ENCODE measurements at places on chromosomes 7 and 10.

- no peak for DNase-seq
Observed at GRCh38 chr7:37141742-37142141, 306.9 kb downstream of the ELMO1 start.

DNA sequence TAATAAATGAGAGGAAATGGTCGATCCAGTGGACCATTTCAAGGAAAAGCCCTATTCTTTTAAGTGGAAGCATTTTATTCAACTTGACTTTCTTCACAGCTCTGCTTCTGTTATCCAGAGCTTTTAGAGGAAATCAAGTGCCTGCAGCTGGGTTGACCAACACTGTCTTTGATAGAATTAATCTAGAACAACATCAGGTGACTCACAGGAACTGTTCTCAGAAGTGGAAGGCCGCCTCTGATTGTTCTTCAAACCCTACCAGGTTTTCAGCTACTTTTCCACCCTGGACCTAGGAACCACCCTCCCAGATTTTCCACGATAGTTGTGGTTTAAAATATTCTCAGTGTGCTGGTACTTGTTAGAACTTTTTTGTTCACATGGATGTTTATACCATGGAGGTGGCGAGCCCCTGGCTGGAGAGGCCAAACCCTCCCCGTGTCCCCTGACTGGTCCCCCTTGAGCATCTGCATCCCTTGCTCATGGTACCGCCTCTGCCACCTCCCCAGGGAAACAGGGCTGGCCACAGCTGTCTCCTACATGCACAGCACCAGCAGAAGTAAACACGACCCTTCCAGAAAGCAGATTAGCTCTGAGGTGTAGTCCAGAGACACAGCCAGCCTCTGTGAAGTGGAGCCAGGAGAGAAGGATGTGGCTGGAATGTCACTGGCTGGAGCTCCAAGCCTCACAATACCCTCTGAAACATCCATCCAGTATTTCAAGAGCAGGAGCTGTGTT is 293.3 kb downstream of the USP6NL start:
- DNase-seq: no peak

DNA sequence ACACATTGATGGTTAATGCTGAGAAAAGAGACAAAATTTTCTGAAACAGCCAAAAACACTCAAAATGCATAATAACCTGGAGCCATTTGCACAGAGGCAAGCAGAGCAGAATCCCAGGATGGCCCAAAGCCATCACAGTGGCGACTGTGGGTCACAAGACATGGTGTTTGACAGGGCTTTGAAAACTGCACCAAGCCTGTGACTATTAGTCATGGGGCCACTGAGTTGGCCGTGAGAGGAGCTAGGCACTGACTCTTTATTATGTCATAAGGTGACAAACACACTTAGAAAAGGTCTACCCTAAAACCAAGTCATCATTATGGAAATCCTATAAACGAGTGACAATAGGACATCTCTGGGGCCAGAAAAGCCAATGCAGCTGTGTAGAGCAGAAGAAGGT is 23.9 kb downstream of the DRGX start:
- no peak for DNase-seq

DNA sequence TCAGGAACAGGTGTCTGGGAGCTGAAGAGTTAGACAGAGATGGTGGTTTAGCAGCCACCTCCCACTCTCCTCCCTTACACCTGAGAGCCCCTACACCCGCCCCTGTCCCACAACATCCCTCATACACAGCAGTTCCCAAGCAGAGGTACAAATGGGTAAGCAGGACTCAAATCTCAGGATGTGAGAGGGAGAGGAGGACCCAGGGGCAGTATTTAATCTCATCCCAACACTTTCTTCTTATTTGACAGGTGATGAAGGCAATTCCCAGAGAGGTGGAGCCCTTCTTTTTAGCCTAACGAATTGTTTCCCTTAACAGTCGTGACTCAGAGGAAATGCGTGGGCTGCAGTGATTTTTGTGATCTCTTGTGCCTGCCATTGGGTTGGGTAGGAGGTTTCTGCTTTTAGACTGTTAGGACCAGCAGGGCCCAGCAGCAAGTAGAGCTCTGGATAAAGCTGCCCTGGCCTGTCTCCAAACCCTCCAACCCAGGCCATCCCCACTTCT is 191.3 kb downstream of the HECW1 start:
- peak; percentile 64 for DNase-seq

GRCh38 chr7:102319671-102320070 is 33.0 kb downstream of the SH2B2 start:
- no peak for DNase-seq

GRCh38 chr10:47257396-47258120 is 42.4 kb upstream of the GDF10 start:
- no peak for DNase-seq

GRCh38 chr10:110636932-110637557 is 7.1 kb upstream of the RBM20 start:
- no peak for DNase-seq

- no peak for DNase-seq
Observed at GRCh38 chr10:1509011-1509530, 228.3 kb downstream of the ADARB2 start.

- DNase-seq: no peak
Observed at GRCh38 chr10:48803801-48804584, 119.3 kb downstream of the WDFY4 start.

GRCh38 chr7:31695859-31696614 is 9.0 kb downstream of the PPP1R17 start:
- no peak for DNase-seq

DNA sequence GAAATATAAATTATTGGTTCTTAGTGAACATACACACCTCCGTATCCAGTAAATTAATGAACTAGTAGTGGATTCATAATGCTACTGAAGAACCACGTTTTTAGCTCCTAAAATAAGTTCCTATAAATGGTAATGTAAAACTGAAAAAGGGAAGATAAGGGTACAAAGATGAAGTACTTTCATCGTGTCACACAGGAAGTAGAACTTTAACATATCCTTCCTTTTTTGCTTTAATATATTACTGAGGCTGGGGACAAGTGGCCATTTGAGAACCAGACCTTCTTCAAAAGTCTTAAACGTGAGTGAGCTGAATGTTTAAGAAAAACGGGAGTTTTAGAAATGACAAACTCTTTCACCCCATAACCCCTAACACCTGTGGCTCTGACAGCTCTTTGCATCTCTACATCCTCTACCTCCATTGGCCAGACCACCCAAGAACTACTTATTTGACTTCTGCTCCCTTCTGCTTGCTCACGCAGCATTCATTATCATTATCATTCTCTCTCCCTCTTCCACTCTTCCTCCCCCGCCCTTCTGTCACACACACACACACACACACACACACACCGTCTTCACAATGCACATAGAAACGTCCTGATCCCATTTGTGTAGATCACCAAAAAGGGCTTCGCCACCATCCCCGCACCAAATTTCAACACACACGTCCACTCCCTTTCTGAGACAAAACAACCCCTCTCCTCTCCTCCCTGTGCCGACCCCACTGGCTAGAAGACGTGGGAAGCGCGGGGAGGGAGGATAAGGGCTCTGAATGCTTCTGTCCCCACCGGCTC is 677 bp downstream of the SKAP2 start:
- no peak for DNase-seq

DNA sequence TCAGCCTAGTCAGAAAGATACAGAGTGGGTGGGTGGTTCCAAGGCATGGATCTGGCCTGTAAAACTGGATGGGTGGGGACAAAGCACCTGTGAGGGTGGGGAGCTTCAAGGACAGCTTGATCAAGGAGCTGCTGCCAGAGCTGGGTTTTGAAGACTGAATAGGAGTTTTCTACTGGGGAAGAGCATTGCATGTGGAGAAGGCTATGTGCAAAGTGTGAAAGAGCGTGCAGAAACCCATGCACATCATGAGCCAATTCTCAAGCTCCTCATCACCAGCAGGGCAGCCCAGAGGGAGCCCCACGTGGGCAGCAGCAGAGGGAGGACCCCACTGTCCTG is 58.6 kb downstream of the PDGFA start:
- no peak for DNase-seq

DNA sequence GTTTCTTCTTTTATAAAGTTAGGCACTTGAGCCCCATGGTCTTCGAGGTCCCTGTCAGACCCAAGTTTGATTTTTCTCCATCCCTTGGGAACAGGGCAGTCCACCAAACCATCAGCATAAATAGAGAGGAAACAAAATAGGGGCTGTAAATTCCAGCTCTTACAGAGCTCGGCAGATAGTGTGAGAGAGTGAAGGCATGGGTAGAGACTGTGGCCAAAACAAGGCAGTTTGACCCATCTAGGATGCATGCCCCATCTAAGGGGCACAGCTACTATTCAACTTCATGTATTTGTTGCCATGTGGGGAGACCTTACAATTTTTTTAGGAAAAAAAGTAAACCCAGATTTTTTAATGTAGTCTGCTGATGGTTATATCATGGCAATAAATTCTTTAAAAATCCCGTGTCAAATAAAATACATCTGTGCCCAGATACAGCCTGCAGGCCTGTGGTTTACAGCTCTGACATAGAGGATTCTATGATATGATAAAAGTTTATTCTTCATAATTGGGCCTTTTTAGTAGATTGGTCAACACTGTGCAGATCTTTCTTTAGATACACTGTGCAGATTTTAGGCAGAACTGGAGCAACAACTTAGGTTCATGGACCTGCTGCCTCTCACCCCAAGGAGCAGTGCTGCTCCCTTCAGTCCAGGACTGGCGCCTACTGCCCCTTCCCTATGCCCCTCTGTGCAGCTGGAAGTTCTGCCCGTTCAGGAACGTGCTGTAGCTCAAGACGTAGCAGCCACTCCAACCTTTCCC is 5.3 kb downstream of the PPP1R3C start:
- no peak for DNase-seq

DNA sequence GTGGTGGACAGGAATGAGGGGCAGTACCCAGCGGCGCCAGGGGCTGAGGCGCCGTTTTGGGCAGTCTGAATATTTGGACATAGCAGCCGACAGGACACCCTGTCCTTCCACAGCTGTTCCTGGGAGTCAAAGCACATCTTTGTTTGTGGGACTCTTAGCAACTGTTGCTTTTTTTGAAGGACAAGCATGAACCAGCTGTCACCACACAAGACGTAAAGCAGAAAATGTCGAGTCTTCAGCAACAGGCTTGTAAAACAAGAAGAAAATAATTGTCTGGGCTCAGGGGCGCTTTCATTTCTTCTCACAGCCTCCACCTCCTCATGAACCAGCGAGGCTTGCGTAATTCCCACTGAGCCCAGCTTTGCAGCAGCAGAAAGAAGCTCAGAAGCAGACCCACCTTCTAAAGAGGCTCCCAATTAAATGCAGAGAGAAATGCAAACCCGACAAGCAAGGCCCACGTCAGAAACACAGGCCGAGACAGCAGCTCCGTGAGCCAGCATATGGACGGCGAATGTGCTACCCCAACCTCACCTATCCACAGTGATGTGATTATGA is 68.9 kb upstream of the DNAAF5 start:
- no peak for DNase-seq

DNA sequence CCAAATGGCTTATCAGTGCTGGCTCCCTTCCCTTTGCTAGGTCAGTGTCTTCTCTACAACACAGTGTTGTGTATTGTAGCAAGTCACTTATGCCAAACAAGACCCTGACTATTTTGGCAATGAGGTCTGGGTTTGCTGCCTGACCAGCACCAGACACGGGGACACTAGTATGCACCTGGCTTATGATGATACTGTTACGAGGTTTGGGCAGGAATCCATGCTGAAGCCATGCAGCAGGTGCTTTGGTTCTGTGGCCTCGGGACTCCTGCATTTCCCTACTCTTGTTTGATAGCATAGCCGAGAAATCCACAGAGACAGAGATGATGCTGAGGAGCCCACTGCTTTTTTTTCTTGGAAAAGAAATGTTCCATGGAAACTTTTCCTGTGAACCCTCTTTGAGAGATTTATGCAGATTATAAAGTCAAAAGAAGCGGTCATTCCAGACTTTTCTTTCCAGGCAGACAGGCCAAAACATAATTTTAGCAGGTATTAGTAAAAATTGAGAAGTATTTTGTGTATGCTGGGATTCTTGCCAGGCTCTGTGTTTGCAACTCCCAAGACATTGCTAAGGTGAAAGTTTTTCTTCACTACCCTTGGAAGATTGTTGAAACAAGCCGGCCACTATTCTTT is 291.1 kb downstream of the BBS9 start:
- DNase-seq: no peak

DNA sequence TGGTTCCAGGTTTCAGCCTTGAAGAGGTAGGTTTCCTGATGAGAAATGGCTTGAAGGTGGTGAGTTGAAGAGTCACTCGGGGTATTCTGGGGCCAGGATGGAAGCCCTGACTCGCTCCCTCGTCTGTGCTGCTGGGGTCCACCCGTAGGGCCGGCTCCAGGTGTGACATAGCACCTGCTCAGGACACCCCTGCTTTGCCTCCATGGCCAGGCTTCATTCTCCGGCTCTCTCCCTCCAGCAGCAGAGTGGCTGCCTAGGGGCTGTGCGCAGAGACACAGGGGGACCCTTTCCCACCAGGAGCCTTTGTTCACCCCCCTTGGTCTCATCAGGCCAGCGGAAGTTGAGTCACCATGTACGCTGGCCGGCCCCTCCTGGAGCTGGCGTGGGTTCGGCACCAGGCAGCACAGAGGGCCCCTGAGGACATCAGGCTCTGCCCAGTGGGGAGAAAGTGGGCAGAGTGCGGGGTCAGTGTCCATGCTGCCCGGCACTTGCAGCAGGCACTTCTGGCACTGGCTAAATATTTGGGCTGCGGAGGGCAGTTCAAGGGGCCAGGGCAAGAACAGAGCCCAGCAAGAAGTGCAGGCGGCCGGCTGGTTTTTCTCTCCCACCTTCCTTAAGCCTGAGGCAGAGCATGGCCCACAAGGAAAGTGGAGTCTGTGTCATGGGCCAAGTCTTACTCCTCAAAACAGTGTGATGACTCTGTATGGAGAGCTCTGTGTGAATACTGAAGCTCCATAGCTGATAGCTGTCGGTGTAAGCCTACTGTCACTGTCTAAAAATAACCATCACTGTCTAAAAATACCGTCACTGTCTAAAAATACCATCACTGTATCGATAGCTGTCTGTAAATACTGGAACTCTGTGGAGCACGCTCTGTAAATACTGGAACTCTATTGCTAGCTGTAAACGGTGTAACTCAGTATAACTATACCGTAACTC is 3.7 kb upstream of the PRKAR1B start:
- no peak for DNase-seq

DNA sequence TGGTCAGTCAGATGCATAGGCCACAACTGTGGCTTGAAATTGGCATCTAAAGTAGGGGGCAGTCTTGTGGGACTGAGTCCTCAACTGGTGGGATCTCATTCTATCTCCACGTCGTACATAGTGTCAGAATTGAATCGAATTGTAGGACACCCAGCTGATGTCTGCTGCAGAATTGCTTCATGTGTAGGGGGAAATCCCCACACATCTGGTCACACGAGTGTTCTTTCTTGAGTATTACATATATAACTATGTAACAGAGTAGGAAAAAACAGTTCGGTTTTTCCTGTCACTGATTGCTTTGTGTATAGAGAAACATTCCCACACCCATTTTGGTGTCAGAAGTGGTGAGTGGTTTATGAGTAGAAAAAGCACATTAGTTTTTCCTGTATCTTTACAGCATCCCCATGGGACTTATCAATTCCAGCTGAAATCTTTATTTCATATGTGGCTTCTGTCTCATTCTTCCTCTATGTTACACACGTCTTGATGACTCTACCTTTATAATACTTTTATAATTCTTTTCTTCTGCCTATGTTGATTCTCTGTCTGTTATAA is 79.4 kb upstream of the PCGF5 start:
- DNase-seq: no peak
